Foreskin keratinocyte (primary cell): ENCODE measurements at places on chromosomes 4 and X. TPM values are rescaled to one million over a fixed set of nuclear protein-coding genes. Genes with fewer than 3 reads are reported as not detected.

DNA sequence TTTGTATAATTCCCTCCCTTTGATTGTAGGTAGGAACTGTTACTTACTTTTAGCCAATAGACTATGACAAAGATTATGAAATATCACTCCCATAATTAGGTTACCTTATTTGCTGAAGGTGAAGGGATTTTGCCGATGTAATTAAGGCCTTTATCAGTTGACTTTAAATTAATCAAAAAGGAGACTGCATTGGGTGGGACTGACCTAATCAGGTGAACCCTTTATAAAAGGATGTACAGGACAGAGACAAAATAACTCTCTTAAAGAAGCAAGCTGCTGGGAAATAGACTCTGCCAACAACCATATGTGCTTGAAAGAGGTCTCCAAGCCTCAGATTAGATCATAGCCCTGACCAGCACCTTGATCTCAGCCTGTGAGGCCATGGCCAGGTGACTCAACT lies 167.6 kb downstream of the SOX3 start:
- DNase-seq: no peak

Gene MAGEE1
- total RNA-seq: 3.6 and 3.8 TPM in 2 replicates

Gene YIPF6
- total RNA-seq: 16.9 and 18.1 TPM in 2 replicates

GRCh38 chrX:16711893-16712547 lies 449 bp downstream of the CTPS2 start:
- DNase-seq: no peak

- peak; percentile 40 for DNase-seq
Measured at GRCh38 chr4:165288639-165289422, 38.6 kb upstream of the MSMO1 start.

DNA sequence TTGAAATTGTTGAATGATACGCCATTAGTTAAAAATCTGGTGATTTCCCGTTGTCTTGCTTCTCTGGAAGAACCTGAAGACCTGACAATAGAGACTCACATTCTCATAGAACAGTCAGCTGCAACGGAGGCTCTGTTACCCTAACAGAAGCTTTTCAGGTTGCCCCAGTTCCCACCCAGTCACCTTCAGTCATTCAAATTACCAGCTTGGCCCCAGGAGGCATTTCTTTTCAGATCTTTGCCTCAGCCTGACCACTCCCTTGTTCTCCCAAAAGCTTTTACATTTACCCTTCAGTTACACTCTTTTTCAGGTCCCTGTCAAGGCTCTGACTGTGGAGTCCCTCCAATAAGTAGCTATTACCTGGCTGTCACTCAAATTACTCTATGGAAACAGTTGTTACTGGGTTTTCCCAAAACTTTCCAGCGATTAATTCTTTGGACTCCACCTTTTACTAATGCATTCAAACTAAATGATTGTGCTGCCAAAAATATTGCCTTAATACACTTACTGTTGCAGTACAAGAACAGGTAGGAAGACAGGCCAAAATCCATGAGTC lies 162.2 kb upstream of the FTHL17 start:
- no peak for DNase-seq

Gene IQCM
- not detected in 2 replicates for total RNA-seq

GRCh38 chrX:131778269-131779218 lies 234.7 kb downstream of the OR13H1 start:
- DNase-seq: no peak

Gene TEX11
- total RNA-seq: not detected in 2 replicates

DNA sequence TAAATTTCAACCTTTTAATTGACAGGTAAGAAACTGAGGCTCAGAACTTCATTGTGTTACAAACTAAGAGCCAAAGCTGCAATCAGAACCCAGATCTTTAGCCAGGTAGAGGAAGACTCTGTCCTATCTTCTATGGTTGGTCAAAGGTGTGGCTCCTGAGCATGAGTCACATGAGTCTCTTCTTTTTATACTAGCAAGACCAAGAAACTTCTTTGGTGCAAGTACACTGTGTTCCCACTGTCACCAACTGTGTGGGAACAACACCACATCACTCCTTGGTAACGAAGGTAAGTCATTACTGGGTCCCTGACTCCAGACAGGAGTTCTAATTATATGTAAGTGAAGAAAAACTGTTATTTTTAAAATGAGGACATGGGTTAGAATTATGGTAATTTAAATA lies 290.1 kb downstream of the INPP4B start:
- no peak for DNase-seq

DNA sequence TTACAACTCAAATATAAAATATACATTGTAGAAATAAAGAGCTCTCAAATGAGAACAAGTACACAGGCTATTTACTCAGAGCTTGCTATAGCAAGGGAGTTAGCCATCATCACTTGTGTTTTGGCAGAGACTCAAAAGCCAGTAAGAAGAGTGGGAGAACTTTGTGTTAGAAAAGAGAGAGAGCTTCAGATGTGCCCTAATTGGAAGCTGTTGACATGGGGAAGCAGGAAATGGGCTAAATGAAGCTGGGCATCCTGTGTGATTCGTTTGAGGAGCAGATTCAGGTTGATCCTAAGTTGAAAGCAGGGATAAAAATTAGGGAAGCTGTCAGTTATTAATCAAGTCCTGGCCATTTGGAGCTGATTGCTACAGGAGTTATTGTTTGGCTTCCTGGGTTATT lies 207.4 kb upstream of the MAOA start:
- no peak for DNase-seq

GRCh38 chr4:11732155-11732554 lies 303.5 kb upstream of the HS3ST1 start:
- no peak for DNase-seq

- DNase-seq: no peak
Measured at GRCh38 chr4:185238215-185238681, 28.9 kb downstream of the SNX25 start.

Gene EIF1AX
- 84.6 and 86.0 TPM in 2 replicates for total RNA-seq

DNA sequence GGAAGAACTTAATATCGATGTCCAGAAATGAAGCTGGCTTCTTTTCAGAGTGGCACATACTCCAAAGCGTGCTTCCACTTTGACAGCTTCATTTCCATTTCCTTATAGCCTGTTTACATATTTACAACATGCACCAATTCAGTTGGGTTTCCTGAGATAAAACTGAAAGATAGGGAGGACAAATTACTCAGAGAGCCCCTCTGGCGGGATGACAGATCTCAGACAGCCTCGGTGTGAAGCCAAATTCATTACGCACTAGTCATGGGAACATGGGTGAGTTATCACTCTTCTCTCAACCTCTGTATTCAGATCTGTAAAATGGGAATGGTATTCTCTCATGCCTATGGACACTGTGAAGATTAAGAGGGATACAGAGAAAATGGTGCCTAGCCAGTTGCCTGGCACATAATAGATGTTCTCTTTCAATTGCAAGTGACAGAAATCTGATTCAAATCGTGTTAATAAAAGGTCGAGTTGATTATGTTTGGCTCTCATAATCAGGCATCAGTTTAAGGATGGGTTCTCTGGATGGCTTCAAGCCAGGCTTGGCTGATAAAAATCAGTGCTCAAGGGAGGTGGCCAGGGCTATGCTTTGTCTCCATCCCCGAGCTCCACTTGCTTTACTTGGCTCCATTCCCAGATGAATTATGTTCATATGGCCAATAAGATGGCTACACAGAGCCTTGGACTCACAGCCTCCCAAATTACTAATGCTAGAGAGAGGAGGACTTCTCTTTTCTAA lies 132.2 kb upstream of the C1QTNF7 start:
- DNase-seq: no peak

Gene ITGB1BP2
- 0.92 and 0.95 TPM in 2 replicates for total RNA-seq

DNA sequence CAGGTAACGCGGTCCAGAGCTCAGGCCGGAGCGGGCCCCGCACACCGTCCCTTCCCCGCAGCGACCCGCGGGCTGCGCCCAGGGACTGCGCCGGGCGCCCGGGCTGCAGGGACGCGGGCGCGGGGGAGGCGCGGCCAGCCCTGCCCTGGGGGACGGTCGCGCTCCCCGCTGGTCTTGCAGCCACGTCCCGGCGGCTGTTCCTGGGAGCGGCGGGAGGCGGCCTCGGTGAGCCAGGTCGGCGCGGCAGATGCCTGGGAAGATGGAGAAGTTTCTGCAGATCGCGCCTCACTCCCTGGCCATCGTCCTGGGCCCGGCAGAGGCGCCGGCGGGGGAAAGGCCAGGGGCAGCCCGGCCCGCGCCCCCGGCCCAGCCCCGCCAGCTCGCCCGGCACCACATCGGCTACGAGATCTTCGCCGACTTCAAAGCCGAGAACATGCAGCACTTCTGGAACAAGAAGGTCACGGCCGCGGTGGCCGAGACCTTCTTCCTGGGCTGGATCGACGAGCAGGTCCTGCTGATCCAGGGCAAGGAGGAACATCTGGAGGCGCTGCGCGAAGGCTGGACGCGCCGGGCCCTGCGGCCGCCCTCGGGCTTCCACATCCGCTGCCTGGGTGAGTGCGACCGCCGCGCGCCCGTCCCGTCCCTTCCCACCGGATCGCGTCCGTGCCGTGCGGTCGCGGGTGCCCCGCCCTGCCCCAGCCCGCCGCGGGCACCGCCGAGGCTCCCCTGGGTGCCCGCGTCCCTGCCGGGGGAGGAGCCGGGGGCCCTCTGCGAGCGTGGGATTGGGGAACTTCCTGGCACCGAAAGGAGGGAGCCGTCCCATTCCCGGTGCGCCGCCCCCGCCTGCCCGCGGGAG lies 107.4 kb upstream of the STOX2 start:
- no peak for DNase-seq

Gene CPE
- total RNA-seq: 0.75 and 0.95 TPM in 2 replicates

DNA sequence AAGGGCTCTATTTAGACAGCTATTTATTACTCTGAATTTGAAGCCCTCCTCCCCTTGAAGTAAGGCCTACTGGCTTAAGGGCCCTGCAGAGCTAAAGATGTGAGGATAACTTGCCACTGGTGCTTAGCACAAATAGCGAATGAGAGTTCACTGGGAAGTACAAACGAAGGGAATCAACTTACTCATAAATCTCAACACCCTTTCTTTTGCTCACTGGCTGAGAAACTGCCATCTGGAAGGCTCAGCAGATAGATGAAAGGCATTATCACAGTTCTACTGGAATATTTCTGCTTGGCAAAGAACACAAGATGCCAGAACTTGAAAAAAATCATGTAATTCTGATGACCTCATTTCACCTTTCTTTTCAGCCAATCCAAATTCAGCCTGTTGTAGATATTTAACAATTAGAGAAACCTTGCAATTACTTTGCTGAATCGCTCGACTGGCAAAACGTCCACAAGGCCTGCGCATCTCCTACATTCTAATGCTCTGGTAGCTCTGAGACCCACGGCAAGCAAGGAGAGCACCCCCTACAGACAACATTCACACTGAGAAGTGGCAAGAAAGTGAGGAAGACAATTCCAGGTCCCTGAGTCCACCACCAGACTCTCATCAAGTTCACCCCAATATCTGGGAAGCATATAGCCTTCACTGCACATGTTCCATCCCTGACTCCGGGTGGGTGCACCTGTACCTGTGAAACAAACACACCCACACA lies 27.5 kb downstream of the TSPAN5 start:
- no peak for DNase-seq

- DNase-seq: peak; percentile 58
Measured at GRCh38 chr4:130080872-130081451, 985.0 kb downstream of the C4orf33 start.

Gene ETNPPL
- not detected in 2 replicates for total RNA-seq

DNA sequence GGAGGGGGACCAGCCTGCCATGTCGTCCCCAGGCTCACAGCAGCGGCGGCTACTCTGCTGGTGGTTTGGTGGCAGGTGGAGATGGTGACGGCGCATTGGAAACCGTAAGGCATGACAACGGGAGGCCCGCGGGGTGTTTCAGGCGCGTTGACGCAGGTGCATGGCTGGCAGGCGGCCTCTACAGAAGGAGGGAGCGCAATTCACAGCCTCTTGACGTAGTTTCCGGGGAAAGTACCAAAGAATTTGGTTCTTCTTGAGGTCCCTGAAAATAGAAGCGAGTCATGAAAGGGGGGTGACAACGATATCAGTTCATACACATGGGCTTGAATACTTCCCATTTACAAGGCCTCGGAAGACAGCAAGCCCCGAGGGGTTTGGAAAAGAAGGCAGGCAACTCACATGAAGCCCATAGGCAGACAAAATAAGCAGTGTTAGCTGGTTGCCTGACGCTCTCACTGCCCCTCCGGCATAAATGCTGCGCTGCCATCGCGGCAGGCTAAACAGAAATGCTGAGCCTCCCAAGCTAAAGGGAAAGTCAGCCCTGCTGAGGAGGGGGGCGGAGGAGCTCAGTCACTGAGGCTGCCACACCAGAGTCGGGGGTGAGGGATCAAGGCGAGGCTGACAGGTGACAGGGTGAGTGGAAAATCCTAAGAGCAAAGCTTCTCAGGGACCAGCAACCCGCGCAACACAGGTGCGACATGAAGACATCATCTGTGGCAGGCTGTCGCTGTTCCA lies 52.3 kb upstream of the PDLIM3 start:
- peak; percentile 43 for DNase-seq

DNA sequence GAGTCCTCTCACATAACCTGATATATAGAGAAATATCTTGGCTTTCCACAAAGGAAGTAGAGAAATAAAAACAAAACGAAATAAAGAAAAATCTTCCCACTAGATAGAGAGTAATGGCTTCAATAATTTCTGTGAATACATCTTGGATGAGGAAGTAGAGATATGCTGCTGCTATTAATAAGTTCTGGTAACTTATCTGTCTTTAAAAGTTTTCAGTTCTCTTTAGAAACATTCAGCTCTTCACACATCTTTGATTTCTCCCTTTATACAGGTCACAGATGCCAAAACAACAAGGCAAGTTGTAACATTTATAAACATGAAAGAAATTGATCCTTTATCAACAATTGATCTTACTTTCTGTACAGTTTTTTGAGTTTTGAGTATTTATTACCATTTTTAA lies 615.8 kb downstream of the TRAM1L1 start:
- DNase-seq: no peak

Gene CFAP299
- total RNA-seq: not detected in 2 replicates

Gene PHEX
- 0.41 and 0.60 TPM in 2 replicates for total RNA-seq

GRCh38 chr4:33111117-33111516 lies 2390.9 kb downstream of the PCDH7 start:
- DNase-seq: no peak

GRCh38 chr4:8192748-8193738 lies 6.0 kb upstream of the SH3TC1 start:
- peak; percentile 63 for DNase-seq

DNA sequence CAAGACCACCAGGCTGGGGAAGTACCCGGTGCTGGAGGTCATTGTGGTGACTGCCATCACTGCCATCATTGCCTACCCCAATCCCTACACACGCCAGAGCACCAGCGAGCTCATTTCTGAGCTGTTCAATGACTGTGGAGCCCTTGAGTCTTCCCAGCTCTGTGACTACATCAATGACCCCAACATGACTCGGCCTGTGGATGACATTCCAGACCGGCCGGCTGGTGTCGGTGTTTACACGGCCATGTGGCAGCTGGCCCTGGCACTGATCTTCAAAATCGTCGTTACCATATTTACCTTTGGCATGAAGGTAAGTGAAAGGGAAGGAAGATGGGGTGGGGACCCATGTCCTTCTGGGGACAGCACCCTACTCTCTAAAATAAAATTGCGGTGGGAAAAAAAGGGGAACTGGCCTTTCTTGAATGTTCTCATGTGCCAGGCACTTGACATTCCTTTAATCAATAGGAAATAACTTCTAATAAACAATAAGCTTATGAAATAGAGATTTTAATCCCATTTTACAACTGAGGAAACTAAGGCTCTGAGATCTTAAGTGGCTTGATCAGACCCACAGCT lies 51.6 kb downstream of the CLCN4 start:
- no peak for DNase-seq
